SK-N-SH (cell line): ENCODE measurements at places on chromosomes 3 and 15. TPM values are rescaled to one million over a fixed set of nuclear protein-coding genes. Genes with fewer than 3 reads are reported as not detected.
A peak's percentile ranks its signal among the peaks of the same experiment; 100 is the strongest.

Gene GOLGA8S
- 0.02 TPM in 2 replicates for polyA plus RNA-seq

Gene GP9
- not detected in 2 replicates for polyA plus RNA-seq

Gene CLK3
- 67.7 and 72.4 TPM in 2 replicates for polyA plus RNA-seq

Gene OSTN
- polyA plus RNA-seq = 0.02 TPM in 1 of 2 replicates, not detected in the other

Gene SHF
- polyA plus RNA-seq = 4.4 and 5.5 TPM in 2 replicates

Gene MINAR1
- 0.35 and 0.39 TPM in 2 replicates for polyA plus RNA-seq

Gene SCN11A
- 0.02 TPM in 2 replicates for polyA plus RNA-seq

Gene SLC12A8
- polyA plus RNA-seq = 7.5 and 13.2 TPM in 2 replicates

Gene TMEM108
- 5.7 and 8.6 TPM in 2 replicates for polyA plus RNA-seq

Gene ADAMTSL3
- polyA plus RNA-seq = 0.02 TPM in 1 of 2 replicates, not detected in the other

GRCh38 chr3:128681369-128681829, 30.8 kb upstream of the RPN1 start:
- DNase-seq = peak; percentile 39

DNA sequence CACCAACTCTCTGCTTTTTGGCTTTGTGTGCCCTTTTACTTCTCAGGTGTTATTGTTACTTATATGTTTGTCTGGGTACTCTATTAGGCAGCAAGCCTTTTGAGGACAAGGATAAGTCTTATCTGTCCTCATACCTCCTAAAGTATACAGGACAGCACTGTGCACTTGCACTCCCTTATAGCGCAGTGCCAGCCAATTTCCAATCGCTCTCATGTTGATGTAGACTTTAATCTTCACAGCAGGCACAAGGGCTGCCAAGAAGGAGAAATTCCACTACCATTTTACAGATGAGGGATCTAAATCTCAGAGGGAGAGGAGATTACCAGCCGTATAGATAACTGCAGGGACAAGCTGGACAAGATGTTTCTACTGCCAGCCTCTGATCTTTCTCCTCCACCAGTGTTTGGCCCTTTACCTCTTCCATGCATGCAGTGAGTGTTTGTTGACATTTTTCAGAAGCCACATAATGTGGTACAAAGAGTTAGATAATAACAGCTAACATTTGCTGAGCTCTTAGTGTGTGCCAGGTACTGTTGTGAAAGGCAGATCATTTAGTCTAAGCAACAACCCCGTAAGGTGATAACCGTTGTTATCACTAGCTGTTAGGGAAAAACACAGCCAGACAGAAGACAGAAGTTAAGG, 30.1 kb downstream of the SST start:
- DNase-seq = no peak

DNA sequence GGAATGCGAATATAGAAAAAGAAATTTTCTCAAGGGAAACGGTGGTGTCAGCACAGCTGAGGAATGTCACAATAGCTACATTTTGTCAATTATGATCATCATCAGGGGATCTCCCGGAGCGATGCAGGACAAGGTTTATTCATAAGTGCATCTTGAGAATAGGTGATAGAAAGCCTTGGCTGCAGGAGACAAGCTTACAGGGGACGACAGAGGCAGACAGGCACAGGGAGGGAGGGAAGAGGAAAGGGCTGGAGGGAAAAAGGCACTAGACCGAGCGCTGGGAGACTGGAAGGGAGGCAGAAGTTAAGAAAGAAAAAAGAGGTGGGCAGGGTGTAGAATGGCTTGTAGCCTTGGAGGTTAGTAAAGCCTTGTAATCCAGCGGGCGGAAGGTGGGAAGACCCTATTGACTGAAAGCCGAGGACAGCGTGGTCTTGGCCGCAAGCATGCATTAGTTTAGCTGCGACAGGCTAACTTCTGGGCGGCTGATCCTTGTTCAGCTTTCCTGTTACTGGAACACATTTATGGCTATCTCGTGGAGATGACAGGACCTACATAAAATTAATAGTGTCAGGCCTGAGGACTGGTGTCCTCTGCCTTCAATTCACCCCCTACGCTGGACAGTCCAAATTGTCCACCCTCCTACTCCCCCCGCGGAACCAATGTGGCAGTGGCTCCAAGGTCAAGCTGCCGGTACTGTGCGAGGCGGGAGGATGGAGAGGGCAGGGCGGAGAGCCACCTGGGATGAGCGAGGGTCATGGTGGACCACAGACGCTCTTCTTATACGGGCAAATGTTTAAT, 1.4 kb upstream of the NECTIN3 start:
- DNase-seq = peak; percentile 31

- no peak for DNase-seq
Measured at GRCh38 chr3:46094506-46094905, 67.2 kb upstream of the XCR1 start.

DNA sequence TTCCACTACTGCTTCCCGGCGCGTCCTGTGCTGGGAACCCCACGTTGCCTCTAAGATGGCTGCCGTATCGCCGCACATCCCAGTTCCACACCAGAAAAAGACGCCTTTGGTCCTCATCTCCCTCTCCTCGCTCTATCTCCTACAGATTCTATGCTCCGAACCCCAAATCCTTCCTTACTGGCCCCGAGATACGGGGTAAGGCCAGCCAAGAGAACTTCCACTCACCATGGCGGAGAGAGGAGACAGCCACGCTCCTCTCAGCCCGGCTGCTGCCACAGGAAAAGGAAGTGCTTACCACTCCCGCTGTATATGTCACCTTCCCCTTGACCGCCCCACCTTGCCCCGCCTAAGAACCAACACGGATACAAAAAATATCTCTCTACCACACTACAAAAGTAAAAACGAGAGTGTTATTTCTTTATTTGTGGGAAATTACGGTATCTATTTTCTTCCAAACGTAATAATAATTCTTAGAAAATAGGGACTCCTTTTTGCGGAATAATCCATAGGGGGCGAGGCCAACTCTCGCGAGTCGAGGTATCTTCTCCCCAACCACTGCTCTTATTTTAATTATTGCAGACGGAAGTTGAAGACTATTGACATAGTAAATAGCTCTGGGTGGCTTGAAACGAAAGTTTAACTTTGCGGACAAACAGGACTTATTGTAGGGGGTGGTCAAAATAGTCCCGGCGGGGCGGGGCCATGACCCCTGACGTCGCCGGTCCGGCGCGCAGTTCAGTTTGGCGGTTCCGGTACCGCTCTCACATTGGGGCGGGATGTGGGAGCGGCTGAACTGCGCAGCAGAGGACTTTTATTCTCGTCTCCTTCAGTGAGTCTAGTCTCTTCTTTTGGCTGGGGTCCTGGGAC, at the start of the genes RPL4 and ZWILCH:
RPL4 (minus strand) TSS at position 293 of the 867 bp plus-strand sequence; CDS start at position 228, 65 bp downstream.
ZWILCH (plus strand) TSS at position 764 of the 867 bp plus-strand sequence; CDS start at position 777, 13 bp downstream.
- peak; percentile 79 for DNase-seq

DNA sequence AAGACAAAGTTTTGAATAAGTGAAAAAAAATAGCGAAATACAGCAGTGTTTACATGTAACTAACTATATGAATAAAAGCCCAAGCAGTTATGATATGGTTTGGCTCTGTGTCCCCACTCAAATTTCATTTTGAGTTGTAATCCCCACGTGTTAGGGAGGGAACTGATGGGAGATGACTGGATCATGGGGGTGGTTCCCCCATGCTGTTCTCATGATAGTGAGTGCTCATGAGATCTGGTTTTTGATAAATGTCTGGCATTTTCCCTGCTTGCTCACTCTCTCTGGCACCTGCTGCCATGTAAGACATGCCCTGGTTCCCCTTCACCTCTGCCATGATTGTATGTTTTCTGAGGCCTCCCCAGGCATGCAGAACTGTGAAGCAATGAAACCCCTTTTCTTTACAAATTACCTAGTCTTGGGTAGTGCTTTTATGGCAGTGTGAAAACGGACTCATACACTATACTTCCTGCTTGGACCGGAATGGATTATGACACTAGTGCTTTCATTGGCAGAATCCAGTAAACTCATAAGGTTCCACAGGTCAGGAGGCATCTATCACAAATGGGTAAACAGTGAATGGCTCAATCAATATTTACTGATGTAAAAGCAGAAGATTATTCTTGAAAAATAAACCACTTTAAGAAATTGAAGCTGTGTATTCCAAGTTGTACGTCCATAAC, 192.1 kb downstream of the CBLB start:
- no peak for DNase-seq

- DNase-seq = peak; percentile 20
Measured at GRCh38 chr3:117853923-117854668, 1144.5 kb downstream of the TUSC7 start.

DNA sequence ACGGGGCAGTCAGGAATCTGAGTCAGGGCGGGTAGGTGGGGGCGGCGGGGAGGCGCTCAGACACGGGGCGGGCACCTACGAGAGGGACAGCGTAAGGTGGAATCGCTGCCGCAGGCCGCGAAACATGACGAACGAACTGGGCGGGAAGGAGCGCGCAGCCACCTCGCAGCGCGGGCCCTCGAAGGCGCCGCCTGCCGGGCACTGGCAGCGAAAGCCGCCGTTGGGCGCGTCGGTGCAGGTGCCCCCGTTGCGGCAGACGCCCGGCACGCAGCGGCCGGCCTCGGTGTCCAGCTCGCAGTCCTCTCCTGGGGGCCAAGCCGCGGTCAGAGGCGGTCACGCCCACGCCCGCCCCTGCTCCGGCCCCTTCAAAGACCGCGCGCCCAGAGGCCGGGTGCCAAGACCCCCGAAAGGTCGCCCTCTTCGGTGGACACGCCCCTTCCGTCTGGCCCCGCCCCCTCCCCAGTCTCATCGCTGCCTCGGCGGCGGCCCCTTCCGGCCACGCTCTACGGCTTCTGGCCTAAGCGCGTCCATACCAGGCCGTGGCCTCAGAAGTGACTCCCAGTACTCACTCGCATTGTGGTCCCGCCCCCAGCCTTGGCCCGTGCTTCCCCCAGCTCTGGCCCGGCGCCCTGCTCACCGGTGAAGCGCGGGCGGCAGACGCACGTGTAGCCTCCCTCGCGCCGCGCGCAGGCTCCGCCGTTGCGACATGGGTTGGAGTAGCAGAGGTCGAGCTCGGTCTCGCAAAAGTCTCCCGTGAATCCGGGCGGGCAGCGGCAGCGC, 6.4 kb downstream of the CELSR3 start:
- DNase-seq = peak; percentile 58

- DNase-seq = no peak
Measured at GRCh38 chr3:11452885-11453847, 181.0 kb downstream of the ATG7 start.

DNA sequence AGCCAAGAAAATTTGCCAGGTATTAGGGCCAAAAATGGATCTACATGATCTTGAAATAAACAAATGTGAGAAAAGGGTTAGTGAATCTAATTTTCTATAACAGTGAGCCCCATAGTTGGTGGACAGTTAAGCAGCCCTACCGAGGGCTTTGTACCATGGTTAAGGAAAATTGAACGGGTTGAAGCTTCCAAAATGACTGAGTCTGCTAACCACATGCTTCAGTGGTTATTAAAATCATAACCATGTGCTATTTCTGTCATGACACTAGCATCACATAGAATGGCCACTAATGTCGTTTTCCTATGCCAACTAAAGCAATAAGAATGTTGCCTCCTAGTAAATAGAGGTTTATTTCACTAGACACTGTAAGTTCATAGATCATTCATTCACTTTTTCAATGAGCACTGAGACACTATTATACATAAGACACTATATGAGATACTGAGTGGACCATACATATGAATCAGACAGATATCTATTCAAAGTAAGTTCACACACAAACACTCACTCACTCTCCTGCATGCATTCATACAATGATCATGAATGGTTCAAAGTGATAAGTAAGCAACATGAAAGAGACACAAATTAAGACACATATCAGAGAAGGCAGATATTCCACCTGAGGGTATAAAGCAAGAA, 4.3 kb downstream of the SST start:
- no peak for DNase-seq

- no peak for DNase-seq
Measured at GRCh38 chr15:80953001-80953952, 36.3 kb downstream of the MESD start.

GRCh38 chr3:155179966-155180757, 100.0 kb downstream of the MME start:
- DNase-seq = no peak

DNA sequence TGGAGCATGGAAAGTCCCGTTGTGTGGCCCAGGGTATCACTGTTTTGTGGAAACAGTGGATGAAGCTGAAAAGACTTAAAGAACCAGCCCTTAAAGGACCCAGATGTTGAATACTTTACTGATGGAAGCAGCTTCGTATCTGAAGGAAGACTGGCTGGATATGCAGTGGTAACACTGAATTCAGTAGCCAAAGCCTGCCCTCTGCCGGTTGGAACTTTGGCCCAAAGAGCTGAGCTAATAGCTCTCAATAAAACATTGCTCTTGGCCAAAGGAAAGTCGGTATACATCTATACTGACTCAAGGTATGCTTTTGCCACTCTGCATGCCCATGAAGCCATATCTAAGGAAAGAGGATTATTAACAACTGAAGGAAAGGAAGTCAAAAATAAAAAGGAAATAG, 885.4 kb downstream of the PDCD6IP start:
- DNase-seq = peak; percentile 4

GRCh38 chr3:172868582-172869200, 118.2 kb downstream of the ECT2 start:
- DNase-seq = no peak

GRCh38 chr3:128235207-128235926, 82.1 kb downstream of the EEFSEC start:
- peak; percentile 49 for DNase-seq

DNA sequence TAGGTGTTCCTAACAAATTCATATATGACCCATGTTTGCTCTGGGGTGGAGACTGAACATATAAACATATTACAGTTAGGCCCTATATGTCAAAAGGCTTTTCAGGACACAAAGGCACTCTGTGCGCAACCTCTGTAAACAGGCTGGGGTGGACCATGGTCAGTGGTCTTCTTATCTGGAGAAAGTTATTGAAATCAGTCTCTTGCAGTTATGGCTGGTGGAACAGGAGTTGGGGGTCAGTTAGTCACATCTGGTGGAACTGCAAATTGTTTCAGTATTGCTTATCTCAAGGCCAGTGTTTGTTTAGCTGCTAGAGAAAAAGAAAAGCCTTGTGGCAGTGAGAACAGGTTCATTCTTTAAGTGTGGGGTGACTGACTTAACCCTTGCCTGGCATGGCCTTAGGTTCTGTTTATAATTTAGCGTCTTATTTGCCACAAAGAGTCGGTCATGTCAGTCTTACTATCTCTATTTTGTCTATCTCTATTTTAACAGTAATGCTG, 5.9 kb upstream of the GP9 start:
- DNase-seq = peak; percentile 50

DNA sequence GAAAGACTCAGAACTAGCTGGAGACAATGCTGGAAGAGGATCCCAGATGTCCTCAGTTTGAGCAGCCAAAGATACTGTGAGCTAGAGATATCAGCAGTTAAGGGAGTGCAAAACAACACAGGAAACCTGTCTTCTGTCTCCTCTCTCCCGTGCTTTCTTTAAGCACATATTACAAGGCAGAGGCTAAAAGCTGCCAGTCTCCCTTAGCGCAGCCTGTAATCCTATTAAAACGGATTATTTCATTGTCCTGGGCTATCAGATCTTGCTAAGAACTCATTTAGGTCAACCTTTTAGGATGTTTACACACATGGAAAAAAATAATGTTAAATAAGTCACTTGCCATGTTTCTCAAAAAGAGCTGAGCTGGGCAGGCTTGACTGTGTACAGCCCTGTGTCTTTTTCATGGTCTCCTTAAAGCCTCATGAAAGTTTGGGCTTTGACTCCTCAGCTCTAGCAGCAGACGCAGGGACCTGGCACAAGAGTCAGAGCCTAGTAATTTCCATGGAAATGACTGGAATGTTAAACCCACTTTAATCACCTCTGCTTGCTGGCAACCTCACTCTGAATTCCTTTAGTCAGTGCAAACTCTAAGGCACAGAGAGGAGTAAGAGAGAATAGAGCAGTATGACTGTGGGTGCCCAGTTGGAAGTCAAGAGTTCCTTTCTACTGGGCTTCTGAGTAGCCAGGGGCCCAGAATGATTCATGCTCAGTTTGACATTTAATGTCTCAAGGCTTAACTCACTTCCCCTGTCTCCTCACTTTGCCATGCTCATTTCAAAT, 491.9 kb downstream of the NTRK3 start:
- peak; percentile 28 for DNase-seq

- no peak for DNase-seq
Measured at GRCh38 chr3:141240687-141241615, 9.3 kb downstream of the PXYLP1 start.
